ENCODE measurements at places on chromosomes 7 and 10.

DNA sequence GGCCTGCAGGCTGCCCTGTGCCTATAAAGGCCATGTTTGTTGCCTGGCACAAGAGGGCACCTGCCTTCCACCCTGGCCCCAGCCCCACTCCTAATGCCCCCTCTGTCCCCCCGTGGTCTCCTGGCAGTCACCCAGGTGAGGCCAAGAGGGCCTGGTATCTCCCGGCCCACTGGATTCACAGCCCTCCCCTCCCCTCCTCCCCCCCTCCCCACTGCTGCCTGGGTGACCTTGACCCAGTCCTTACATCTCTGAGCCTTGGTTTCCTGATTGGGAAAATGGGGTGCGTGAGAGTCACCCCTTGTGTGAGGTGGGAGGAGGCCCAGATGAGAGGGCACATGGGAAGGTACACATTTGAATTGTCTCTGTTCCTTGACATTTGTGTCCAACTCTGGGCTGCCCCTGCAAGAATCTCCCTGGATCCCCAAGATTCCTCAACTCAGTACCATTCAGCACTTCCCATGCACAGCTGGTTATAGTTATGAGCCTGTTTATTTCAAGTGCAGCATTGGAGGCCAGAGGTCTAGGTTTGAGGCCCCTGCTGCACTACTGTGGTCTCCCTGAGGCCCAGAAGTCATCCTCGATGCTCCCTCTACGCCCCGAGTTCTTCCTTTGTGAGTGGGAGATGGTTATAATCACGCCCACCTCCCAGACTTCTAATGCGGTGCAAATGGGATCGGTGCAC, 58.9 kb downstream of the TMEM270 start:
- DNase-seq: no peak

- DNase-seq: no peak
Measured at GRCh38 chr7:131633342-131633843, 77.0 kb upstream of the PODXL start.

DNA sequence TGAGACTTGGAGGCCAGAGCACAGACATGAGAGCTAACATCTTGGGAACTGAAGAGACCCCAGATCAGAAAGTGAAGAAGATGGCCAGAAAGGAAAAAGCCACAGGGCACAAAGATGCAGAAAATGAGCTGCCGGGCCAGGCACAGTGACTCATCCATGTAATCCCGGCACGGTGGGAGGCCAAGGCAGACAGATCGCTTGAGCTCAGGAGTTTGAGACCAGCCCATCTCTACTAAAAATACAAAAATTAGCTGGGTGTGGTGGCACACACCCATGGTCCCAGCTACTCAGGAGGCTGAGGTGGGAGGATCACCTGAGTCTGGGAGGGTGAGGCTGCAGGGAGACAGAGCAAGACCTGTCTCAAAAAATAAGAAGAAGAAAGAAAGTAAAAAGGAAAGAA, 81.4 kb upstream of the MGMT start:
- DNase-seq: no peak

- DNase-seq: no peak
Measured at GRCh38 chr10:127920306-127921074, 13.6 kb downstream of the PTPRE start.

- DNase-seq: no peak
Measured at GRCh38 chr7:103573479-103574058, 127.6 kb upstream of the SLC26A5 start.

DNA sequence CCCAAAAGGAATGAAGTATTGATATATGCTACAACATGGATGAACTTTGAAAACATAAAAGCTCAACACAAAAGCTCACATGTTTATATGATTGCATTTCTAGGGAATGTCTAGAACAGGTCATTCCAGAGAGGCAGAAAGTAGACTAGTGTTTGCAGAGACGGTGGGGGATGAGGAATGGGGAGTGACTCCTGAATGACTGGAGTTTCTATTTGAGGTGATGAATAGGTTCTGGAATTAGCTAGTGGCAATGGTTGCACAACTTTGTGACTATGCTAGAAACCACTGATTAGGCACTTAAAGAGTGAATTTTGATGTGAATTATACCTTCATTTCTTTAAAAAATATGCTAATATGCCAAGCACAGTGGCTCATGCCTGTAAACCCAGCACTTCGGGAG, 6.9 kb downstream of the KPNA7 start:
- DNase-seq: no peak

DNA sequence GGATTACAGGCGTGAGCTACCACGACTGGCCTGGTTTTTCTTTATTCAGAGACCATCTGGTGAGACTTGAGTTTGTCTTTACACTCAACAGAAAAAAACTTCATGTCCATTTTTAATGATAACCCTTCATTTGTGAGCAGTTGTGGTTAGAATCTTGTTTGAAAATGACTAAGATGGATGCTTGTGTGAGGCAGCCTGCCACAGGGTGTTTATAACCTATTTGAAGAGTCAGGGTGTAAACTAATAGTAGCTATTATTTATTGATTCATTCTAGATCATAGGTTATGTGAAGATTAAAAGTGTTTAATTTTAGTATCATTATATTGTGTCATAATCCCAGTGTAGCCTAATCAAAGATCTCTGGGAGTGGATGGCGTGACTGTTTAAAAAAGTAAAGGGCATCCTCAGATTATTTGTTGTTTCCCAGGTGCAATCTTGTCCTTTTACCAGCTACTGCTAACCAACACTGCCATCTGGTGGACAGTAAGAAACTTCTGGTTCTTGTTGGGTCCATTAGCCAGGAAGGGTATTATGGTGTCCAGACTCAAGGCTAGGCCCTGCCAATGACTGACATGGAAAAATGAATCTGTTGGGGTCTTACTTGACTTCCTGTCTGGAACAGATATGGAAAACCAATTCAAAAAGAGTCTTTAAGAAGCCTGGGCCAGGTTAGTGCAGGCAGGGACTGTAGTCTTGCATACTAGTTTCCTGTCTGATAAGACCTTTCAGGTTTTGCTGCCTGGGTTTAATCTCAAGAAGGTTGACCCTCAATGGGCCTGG, 24.9 kb downstream of the NRBF2 start:
- no peak for DNase-seq

GRCh38 chr10:109862041-109862440, 61.3 kb downstream of the XPNPEP1 start:
- no peak for DNase-seq

- DNase-seq: no peak
Measured at GRCh38 chr7:12570534-12571461, at the start of gene SCIN. Gene SCIN (plus strand): TSS chr7:12570720. CDS start chr7:12570787, 67 bp downstream.

DNA sequence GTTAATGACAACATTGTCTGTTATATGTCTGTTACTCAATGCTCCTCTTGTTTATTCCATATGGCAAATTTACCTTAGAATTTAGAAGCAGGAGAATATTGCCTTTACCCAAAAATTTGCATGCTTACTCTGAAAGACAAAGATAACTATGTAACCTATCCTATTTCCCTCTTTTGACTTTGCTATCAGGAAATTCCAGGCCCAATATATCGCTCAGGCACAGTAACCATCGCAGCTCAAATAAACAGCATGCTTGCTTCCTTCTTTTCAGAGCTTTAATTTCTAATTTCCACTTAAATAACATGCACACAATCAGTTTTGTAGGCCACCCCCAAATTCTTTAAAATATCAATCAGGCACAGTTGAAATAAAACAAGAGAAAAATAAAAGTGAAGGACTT, 57.8 kb downstream of the EBLN1 start:
- no peak for DNase-seq

DNA sequence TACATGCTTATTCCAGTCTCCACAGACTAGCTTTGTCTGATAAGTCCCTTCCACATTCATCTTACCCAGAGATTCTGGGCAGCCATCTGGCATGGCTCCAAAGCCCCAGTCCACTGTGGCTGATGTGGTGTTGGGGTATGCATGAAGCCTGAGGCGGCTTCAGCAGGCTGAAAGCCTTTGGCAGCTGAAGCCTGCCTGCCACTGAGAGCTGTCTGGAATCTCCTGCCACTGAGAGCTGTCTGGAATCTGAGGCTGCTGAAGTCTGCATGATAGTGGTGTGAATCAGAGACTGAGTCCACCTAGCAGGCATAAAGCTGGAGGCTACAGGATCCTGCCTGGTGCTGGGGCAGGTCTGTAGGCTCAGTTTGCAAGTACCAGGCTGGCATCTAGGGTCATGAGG, 87.1 kb downstream of the DYNC1I1 start:
- no peak for DNase-seq

DNA sequence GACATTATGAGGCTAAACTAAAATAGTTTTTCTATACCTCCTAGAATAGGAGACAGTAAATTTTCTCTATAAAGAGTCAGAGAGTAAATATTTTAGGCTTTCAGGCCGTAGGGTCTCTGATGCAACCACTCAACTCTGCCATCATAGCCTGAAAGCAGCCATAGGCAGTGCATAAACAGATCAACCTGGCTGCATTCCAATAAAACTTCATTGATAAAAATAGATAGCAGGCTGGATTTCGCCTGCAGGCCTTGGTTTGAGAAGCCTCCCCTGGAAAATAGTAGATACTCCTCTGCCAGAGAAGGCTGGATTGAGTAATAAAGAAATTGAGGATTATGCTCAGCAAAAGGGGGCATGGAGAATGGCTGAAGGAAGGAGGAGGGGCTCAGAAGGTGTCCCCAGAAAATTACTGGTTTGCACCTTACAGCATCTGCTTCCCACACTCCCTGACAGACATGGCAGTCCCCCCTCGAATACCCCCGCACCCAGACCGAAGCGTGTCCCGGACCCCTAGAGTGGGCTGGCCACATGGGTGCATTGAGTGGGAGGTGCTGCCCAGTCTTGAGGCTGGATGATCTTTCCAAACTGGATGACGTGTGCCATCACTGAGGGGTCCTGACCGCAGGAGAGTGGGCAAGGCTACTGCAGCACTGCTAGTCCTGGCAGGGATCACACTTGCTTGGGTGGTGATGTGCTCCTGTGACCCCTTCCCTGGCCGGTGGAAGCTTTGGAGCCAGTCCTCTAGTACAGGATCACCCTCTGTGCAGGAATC, 126.6 kb downstream of the PTPN20 start:
- DNase-seq: no peak

DNA sequence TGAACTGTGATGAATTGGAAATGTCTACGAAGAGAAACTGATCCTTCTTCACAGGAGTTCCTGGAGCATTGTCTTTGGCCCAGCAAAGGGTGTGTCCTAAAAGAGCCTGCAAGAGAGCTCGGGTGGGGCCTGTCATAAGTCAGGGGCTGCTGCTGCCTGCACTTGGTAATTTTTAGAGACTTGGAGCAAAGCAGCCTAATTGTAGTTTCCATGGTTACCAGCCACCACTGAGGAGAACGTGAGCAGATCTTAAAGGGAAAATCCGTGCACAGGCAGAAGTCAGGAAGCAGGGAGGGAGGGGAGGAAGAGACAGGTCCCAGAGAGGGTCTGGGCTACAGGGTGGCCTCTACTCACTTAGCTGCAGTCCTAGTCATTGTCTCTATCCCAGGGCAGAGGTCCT, 463.6 kb downstream of the PLXNA4 start:
- DNase-seq: no peak

GRCh38 chr7:5430612-5430947, 6.9 kb upstream of the TNRC18 start:
- no peak for DNase-seq

DNA sequence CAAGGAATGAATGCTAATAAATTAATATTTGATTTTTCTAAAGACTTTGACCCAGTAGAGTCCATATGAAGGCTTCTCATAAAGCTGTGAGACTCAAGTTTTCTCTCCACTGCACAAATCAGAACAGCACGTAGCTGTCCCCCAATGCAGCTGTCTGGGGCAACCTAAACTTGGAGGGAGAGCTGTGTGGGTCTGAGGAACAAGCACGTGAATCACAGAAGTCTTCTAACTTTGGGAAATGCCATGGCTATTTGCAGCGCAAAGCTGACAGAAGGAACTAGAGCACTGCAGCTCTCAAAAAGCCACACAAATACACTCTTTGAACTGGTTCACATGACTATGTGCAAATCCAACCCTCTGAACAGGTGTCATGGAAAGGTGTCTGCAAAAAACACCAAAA, 47.9 kb downstream of the COL1A2 start:
- no peak for DNase-seq

- DNase-seq: no peak
Measured at GRCh38 chr10:33661580-33662336, 327.3 kb upstream of the NRP1 start.

DNA sequence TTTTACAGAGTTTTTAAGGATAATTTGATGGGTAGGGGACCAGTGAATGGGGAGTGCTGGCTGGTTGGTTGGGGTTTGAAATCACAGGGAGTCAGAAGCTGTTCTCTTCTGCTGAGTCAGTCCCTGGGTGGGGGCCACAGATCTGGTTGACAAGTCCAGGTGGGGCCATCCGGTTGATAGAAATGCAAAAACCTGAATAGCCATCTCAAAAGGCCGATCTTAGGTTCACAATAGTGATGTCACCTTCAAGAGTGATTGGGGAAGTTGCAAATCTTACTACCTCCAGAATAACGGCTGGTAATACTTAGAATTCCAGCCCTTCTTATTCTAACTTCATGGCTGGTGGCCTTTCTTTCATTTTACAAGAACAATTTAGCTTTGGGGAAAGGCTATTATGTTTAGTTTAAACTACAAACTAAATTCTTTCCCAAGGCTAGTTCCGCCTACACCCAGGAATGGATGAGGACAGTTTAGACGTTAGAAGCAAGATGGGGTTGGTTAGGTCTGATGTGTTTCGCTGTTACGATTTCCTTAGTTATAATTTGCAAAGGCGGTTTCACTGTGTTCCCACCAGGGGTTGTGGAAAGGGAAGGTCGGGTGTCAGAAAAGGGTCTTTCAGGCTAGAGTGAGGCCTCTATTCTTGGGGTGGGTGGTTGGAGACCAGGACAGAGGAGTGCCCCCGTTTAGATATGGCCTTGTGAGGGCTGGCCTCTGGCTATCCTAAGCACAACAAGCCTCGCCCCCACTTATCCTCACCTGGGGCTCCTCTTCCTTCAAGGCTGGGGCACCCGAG, 27.4 kb downstream of the IFT22 start:
- no peak for DNase-seq

- no peak for DNase-seq
Measured at GRCh38 chr7:2440608-2441245, 35.5 kb downstream of the GRIFIN start.

GRCh38 chr10:5512331-5512730, 12.4 kb upstream of the CALML3 start:
- DNase-seq: no peak

DNA sequence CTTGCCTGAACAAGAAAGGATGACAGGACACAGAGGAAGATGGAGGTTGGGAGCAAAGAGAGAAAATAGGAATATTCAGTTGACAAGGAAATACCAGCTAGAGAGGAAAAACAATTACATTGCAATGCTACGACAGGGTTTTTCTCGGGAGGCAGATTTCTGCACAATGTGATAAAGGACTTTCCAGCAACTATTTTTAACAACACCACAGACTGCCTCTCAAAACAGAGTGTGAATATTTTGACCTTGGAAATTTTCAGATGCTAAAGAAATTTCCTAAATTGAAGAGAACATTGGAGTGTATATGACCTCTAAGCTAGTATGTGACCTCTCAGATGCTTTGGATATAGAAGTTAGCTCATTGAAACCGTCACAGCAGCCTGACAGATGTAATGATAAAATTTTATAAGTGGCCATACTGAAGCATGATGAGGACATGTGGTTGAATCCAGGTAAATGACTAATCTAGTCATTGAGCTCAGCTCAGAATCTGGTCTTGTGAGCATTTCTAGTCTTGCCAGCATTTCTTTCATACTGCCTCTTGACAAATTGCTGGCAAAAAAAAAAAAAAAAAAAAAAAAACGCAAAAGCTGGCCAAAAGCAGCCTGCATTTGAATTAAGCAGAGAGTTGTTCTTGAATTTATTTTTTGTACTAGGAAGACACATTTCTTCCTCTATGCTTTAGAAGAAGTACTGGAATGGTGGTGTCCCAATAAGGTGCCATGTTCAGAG, 24.4 kb downstream of the GPR141 start:
- no peak for DNase-seq
